ENCODE measurements at places on chromosomes 5 and 9.

DNA sequence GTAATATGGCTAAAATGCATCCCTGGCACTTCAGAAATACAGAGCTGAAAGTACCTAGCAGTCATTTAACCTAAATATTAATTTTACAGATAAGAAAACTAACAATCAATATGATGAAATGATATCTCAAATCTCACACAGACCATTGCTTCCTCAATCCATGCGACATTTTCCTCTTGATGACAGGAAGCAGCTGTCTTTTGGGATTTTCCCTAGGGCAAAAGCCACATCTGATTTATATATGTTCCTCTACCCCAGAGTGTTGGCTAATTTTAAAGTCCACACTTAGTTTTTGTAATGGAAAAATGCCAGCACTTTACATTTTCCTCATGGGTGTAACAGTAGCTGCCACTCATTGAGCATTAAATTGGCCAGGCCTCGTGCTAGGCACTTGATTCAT is 47.7 kb upstream of the ITGA1 start:
- no peak for DNase-seq

DNA sequence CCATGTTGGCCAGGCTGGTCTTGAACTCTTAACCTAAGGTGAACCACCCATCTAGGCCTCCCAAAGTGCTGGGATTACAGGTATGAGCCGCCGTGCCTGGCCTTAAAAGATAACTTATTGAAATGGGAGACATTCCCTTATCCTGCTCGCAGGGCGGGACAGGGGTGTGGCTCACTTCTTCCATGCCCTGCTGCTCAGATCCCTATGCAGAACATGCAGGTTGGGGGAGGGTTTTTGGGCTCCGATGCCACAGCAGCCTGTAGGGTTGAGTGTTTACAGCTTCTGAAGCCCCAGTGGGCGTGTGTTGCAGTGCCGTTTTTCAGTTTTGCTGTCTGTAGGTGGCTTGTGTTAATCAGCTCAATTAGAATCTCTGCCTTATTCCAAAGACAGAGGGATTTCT is 108.0 kb upstream of the BRINP1 start:
- DNase-seq, result no peak

- no peak for DNase-seq
Measured at GRCh38 chr5:10854506-10855277, 93.7 kb upstream of the DAP start.

GRCh38 chr5:37054391-37054790 is 177.8 kb downstream of the NIPBL start:
- DNase-seq, result no peak

GRCh38 chr5:170475294-170476000 is 28.4 kb upstream of the KCNIP1 start:
- DNase-seq, result no peak

GRCh38 chr9:108382310-108382709 is 473.5 kb downstream of the ACTL7B start:
- DNase-seq, result no peak

DNA sequence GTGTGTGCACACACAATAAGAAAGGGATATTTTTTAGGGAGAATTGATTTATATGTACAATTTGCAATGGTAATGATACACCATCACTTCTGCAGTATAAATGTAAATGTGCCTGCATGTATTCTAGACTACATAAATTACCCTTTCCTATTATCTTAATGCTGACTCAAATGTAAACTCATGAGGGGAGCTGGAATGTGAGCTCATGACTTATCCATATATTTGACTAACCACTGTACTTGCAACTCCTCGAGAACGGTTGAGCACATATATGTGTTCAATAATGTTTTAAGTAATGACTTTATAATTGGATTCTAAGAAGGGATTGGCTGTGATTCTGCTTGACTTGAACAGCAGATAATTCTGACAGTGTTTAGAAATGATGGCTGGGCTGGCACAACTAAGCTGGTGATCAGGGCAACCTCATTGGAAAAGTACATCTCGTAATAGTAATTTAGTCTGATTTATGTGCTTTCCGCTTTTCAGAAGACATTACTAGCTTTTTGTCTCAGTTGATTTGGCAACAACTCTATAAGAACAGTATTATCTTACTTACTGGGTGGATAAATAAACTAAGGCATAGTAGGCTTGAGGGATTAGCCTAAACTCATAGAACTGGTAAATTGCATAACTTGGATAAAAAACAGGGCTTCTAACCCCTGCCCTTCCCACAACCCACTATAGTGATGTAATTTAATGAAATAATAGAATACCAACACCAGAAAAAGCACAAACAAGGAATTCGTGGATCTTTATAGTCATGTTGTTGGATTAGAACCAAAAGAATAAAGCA is 130.2 kb upstream of the SPEF2 start:
- DNase-seq, result no peak

DNA sequence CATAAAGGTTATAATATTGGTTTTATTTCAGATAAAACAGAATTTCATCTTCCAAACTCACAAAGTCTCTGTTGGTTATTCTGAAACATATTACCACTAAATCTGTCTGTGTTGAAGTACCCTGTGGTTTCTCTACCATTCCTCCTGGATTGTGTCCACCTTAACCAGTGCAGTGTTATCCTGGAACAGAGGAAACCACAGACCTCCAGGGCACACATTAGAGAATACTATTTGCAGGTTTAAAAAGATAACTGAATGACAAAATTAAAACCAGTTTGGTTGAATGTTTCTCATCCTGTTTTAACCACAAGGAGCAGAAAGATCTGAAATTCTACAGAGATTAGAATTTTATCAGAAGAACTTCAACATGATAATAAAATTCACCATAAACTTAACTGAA is 251.8 kb downstream of the CWC27 start:
- DNase-seq, result peak; percentile 31

GRCh38 chr9:88587182-88587581 is 52.2 kb downstream of the NXNL2 start:
- DNase-seq, result peak; percentile 26

- DNase-seq, result peak; percentile 36
Measured at GRCh38 chr5:168020542-168021294, 270.7 kb upstream of the WWC1 start.

GRCh38 chr9:19481971-19482404 is 73.2 kb downstream of the ACER2 start:
- no peak for DNase-seq

DNA sequence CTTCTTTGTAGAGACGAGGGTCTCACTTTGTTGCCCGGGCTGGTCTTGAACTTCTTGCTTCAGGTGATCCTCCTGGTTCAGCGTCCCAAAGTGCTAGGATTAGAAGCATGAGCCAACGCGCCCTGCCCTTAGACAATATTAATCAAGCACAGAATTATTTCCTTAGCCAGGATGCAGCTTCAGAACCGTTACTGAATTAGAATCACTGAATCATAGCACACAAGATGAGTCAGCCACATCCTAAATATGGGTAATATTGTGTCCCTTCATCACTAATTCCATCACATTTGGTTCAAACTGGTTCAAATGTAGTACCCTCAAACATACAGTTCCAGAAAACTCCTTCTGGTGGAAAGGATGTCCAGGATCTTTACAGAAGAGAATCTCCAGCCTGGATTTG is 82.7 kb downstream of the BNC2 start:
- peak; percentile 72 for DNase-seq

DNA sequence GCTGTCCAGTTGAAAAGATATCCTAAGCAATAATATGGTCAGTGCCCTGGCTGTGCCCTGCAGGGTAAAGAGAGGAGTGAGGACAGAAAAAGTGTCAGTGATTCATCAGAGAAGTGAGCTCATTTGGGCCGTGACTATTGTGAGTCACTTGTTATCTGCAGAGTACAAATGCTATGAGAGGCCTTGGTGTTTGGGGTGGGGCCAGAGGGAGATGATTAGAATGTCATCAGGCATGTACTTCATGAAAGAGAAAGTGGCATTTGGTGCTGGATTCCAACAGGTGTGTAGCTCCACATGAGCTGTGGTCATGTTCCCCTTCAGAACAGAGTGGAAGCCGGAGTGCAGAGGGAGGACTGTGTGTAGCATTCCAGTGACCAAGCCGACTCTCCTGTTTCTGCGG is 174.1 kb downstream of the KDM4C start:
- peak; percentile 76 for DNase-seq

GRCh38 chr9:87406543-87407166 is 91.0 kb upstream of the DAPK1 start:
- DNase-seq, result no peak

DNA sequence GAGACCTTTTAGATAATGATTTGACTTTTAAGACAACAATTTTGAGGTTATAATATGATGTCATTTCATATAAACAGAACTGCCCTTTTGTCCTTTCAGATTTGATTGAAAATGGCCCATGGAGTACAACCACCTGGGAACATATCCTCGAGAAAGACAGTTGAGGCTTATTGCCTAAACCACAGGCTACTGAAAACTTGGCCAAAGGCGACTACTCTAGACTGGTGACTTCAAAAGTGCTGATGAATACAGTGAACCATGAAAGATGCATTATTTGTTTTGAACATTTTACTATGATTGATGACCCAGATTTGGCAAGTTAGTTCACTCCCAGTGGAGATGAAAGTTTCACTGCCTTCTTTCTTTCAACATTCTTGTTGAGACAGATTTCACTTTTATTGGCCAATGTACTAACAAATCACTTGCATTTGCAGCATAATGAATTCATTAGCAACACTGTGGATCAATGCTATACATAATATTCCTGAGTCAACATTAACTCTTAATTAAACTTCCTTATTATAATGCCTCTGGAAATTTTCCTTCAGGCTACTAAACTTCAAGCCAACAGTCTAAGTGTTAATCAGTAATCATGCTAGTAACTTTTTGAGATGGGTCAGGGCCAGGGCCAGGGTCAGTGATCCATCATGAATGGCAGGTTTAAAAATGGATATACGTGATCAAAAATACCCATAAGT is 480.3 kb downstream of the RAB3C start:
- DNase-seq, result peak; percentile 40

- no peak for DNase-seq
Measured at GRCh38 chr5:149993471-149993870, 7.0 kb downstream of the TIGD6 start.

DNA sequence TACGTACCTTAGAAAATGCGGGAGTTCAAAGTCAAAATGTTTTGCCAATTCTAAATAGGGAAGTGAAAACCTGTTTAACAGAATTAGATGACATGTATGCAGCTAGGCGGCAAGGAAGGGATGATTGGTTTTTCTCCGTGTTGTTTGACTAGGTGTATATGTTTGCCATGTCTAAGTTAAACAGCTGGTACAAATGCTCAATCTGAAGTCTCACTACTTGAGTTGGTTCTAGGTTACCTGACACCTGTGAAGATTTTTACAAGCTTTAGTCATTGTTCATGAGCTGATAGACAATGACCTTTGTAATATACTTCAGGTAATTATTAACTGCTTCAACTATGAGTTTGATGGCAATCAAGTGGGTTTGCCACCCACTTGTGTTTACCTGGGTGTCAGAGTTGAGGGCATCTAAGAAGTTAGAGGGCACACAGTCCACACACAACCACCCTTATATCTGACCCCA is 74.3 kb downstream of the SLC44A1 start:
- DNase-seq, result no peak

- DNase-seq, result peak; percentile 92
Measured at GRCh38 chr9:13485068-13485596, 205.6 kb upstream of the MPDZ start.

DNA sequence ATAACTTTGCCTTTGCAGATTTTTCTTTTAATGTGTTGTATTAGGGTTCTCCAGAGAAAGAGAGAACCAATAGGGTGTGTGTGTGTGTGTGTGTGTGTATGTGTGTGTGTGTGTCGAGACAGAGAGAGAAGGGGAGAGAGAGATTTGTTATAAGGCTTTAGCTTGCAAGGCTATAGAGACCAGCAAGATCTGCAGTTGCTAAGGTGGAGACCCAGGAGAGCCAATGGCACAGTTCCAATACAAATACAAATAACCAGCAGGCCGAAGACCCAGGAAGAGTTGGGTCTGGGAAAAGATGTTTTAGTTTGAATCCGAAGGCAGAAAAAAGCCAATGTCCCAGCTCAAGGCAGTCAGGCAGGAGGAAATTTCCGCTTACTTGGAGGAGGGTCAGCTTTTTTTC is 23.0 kb downstream of the TMOD1 start:
- DNase-seq, result no peak

All from cardiac fibroblast (primary cell).